EH (cell line): ENCODE measurements at places on chromosomes 16 and 17.

GRCh38 chr16:47519546-47519945, 58.4 kb downstream of the PHKB start:
- no peak for DNase-seq

- DNase-seq = peak; percentile 67
These were observed 505 bp upstream of the COG1 start for GRCh38 chr17:73192206-73192893.

- DNase-seq = no peak
These were observed 1714.6 kb downstream of the TP53TG3F start for GRCh38 chr16:35174016-35174415.

- no peak for DNase-seq
These were observed 176.9 kb upstream of the GSE1 start for GRCh38 chr16:85436207-85436606.

GRCh38 chr16:58503166-58503862, 3.4 kb downstream of the NDRG4 start:
- DNase-seq = no peak

DNA sequence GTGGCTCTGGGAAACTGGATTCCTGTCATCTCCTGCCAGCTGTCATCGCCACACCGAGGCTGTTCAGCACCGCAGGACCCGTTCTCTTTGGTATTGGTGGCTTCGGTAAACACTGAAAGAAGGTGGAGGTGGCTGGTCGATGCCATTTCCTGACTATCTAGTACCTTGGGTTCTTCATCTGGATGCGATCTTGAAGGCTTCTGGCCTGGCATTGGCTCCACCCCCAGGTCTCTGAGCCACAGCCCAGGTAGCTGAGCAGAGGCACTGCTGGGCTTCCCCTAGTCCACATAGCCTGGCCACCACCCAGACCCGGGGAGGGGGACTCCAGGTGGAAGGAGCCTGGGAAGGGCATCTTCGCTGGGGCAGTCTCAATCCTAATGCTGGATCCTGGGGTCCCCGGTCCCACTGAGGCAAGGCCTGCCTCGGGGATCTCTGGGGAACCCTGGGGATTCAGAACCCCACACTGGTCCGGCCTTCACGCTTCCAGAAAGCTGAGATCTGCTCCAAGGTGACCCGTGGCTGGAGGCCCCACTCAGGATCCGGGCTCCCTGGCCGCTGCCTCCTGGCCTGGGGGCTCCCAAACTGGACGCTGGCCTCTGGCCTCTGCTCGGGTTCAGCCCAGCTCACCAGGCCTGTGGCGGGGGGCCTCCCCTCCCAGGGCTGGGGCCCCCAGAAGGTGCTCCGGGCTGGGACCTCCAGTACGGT, 1.8 kb downstream of the C16orf54 start:
- DNase-seq = no peak

DNA sequence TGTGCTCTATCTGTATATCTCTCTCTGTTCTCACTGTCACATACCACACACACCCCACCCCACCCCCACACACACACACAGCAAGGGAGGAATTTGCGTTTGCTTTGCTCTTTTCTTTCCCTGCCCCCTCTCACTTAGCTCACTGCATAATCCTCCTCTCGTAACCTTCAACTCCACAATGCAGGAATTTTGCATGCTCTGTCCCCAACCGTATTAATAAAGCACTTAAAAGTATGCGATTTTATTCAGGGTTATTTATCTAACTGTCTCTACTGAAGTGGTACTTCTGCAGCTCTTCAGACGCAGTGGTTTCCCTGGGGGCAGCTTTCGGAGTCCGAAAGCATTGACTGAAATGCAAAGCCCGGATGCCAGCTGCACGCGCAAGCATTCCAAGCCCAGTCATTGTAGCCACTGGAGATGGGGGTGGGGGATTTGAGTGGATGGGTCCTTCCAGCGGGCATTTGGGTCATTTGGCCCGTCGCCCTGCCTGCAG, 105.4 kb upstream of the RBFOX1 start:
- no peak for DNase-seq

- DNase-seq = no peak
These were observed 4.6 kb downstream of the PRSS33 start for GRCh38 chr16:2782583-2783351.

- DNase-seq = no peak
These were observed 14.9 kb downstream of the SOX9 start for GRCh38 chr17:72135546-72136325.

- DNase-seq = no peak
These were observed 311.0 kb upstream of the TNRC6C start for GRCh38 chr17:77647531-77647930.

GRCh38 chr17:11240841-11241610, at the start of gene SHISA6:
TSS of gene SHISA6 (plus strand) at chr17:11241213.
- no peak for DNase-seq

GRCh38 chr16:30628628-30629540, 18.7 kb upstream of the ZNF689 start:
- peak; percentile 75 for DNase-seq

DNA sequence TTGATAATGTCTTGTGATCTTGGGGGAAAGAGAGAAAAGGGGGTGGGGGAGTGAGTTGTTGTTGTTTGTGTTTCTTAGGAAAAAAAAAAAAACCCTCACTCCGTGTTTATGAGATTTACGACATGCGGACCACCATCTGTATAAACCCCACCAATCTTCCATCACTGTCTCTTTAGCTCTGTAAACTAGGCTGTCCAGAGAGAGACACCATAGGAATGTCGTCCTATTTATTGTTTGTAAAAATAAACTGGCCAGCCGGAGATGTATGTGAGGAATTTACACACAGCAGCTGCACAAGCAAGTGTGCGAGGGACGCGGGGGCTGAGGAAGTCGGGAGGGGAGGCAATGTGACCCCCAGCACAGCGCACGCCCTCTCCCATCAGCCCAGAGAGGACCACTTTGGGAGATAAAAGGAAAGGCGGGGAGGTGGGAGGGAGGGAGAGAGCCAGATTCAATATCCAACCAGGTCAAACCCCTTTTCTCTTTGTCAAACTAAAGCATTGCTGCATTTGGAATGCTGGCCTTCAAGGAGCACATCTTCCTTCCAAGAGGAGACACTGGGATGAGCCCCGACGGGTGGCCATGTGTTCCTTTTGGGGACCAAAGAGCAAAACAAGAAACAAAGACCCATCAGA, 136.2 kb upstream of the SALL1 start:
- no peak for DNase-seq

DNA sequence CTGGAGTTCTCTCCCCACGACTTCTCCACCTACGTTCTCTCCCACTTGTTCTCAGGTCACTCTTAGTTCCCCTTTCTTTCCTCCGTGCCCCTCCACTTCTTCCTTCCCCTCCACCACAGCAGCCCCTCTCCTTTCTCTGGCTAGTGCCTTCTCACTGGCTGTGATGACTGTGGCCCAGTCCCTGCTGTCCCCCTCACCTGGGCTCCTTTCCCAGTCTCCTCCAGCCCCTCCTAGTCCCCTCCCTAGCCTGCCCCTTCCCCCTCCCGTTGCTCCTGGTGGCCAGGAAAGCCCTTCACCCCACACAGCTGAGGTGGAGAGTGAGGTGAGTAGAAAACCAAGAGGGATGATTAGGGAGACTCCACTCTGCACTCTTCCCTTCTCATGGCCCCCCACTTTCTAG, 3.4 kb downstream of the COA3 start:
- DNase-seq = no peak

DNA sequence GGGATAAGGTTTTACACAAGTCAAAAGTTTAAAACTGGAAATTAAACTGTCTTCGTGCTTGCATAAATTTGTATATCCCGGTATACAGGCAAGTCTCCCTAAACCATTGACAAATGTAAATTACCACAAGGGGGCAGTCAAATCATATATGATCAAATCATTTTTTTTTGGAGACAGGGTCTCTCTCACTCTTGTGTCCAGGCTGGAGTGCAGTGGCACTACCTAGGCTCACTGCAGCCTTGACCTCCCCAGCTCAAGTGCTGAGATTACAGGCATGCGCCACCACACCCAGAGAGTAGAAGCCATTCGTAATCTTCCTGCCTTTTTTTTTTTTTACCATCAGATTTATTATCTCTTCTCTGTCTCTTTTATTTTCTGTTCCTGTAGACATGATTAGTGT, 18.5 kb downstream of the TOP2A start:
- peak; percentile 70 for DNase-seq

DNA sequence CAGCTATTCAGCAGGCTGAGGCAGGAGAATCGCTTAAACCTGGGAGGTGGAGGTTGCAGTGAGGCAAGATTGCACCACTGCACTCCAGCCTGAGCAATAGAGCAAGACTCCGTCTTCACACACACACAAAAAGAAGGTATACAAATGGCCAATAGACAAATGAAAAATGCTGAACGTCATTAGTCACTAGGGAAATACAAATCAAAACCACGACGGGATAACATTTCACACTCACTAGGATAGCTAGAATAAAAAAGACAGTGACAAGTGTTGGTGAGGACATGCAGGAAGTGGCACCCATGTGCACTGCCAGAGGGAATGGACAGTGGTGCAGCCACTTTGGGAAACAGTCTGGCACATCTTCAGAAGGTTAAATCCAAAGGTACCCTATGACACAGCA, 172.9 kb downstream of the FTO start:
- DNase-seq = no peak

GRCh38 chr16:67547423-67548264, 14.7 kb upstream of the CTCF start:
- no peak for DNase-seq
